ENCODE measurements at places on chromosomes 1 and 21.

DNA sequence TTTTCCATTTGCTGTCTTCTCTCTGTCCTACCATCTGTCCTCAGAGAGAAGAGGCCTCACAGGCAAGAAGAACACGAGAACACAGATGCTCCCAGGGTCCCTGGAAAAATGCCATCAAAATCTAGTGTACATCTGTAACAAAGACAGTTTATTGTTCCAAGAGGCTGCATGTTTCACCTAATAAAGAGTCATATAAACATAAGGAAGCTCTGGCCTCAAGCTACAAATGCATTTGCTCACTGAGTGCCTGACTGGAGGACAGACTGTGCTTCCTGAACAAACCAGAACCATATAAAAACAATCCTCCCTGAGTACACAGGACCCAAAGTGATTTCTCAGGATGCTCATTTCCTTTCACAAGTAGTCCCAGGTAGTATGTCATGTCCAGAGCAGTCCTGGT lies 76.3 kb upstream of the SLC44A3 start:
- no peak for DNase-seq

DNA sequence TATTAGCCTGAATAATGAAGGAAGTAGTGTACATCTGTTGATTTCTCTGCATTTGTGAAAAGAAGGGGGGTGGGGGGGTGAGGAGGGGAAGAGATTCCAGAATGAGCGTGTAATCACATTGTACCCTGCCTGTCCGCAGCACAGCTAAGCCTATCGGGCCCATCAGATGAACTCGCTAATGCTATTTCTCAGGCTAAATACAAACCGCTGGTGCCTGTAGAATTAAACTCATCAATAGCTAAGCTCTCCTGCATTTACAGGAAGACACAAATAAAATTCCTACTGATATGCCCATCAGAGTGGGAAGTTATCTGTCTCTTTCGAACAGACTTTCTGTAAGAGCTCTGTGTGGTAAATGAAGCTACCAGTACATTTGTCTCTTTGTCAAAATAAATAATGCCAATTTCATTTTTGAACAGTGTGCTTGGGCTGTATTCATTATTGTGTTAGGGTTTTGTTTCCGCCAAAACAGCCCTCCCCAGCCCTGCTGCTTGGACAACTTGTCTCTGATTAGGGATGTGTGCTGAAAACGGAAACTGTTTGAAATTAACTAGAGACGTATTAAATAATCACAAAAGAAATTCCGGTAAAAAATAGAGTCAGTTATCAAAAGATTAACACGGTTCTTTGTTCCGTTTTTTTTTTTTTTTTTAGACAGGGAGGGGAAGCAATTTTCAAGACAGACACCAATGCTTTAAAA lies 305.4 kb downstream of the TTLL7 start:
- DNase-seq: no peak

DNA sequence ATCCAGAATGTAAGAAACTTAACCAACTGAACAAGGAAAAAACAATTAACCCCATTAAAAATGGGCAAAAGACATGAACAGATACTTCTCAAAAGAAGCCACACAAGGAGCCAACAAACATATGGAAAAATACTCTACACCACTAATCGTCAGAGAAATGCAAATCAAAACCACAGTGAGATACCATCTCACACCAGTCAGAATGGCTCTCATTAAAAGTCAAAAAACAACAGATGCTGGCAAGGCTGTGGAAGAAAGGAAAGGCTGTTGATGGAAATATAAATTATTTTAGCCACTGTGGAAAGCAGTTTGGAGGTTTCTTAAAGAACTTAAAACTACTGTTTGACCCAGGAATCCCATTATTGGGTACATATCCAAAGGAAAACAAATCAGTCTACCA lies 51.2 kb downstream of the RGS4 start:
- no peak for DNase-seq

GRCh38 chr1:229070168-229070567 lies 200.7 kb upstream of the RAB4A start:
- DNase-seq: no peak

DNA sequence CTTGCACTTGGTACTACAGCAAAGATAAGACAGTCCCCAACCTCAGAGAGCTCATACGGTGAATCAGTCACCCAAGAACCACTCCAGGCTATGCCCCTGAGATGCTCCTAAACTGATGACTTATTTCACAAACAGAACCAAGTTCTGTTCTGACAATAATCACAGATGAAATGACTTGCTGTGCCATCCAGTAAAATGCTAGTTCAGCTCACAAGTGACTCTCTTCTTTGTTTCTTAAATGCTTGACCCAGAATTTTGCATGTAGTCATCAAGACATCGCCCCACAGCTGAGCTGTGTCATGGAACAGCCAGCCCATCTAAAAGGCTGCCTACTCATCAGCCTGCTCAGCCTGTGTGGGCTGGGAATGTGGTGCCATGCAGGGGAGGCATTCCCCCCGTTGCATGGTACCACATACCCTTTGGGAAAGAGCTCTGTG lies 6.1 kb upstream of the SLC19A2 start:
- DNase-seq: no peak

Measured in effector memory CD4-positive, alpha-beta T cell (primary cell).